ENCODE measurements at places on chromosomes 11 and 22. TPM values are rescaled to one million over a fixed set of nuclear protein-coding genes. Genes with fewer than 3 reads are reported as not detected.

The PLEKHA7 gene
- 1.1 TPM for total RNA-seq

The RASSF10 gene
- total RNA-seq: 0.60 TPM

The SLC22A8 gene
- total RNA-seq: not detected

The KRTAP5-9 gene
- not detected for total RNA-seq

The MIOX gene
- total RNA-seq: not detected

The OR51B4 gene
- not detected for total RNA-seq

The OR8A1 gene
- under 0.01 TPM for total RNA-seq

The RAC2 gene
- total RNA-seq: 15.3 TPM
